Right ventricle myocardium inferior (tissue), 1 donor: ENCODE measurements at places on chromosomes 5 and 9. TPM values are rescaled to one million over a fixed set of nuclear protein-coding genes. Genes with fewer than 3 reads are reported as not detected.

DNA sequence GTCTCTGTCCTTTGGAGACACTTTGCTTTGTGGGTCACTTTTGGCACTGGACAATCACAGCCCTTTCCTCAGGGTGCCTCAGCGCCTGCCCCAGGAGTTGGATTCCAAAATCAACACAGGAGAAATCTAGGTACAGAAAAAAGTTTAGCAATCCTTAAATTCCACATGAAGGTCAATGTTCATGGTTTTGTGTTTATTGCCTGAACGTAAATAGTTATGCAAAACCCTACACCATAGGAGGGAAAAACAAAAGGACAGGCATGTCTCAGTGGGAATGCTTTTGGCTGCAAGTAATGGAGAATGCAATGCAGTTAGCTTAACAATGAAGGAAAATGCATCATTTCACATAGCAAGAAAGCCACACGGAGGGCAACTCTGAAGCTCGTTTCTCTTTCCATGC is 6.5 kb upstream of the HMCN2 start:
- DNase-seq: no peak

- no peak for DNase-seq
These were observed 54.0 kb downstream of the DOCK8 start for GRCh38 chr9:268616-269015.

GRCh38 chr9:7665874-7666273 is 133.7 kb downstream of the DMAC1 start:
- no peak for DNase-seq

- no peak for DNase-seq
These were observed 820.0 kb upstream of the SEMA6A start for GRCh38 chr5:117394506-117395157.

The ELOVL7 gene
- total RNA-seq: 0.46 TPM

The DNAJB5 gene
- total RNA-seq: 66.5 TPM

The DMRT2 gene
- total RNA-seq: not detected

- no peak for DNase-seq
These were observed 114.8 kb downstream of the ZNF622 start for GRCh38 chr5:16350816-16351215.

GRCh38 chr5:4939042-4939781 is 200.9 kb upstream of the ADAMTS16 start:
- no peak for DNase-seq

DNA sequence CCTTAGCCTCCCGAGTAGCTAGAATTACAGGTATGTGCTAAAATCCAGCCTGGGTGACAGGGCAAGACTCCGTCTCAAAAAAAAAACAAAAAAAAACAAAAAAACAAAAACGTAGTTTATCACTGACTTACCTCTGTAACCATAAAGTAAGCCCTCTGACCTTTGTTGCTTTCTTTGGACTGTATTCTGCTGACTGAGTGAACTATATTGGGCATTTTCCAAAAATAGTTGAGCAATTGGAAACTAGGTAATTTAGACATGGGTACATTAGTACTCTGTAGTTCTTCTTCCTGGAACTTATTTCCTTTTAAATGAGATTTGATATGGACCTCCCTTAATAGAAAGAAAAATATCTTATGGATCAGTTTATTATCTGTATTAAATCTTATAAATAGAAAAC is 66.6 kb downstream of the ANKHD1 start:
- no peak for DNase-seq

DNA sequence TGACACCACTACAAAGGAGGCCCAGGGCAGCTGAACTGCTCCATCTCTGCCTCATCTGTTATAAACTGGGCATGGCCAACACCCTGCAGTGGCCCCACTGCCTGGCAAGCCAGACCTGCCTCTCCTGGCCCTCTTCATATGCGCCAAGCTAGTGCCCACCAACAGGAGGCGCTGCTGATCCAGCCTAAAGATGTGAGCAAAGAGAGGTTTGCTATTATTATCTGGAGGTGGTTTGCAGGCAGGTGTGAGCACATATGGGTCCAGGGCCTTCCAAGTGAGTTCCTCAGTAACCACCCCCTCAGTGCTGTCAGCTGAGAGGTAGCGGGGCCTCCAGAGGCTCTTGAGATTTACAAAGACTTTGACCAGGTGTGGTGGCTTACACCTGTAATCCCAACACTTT is 232.2 kb downstream of the SYK start:
- DNase-seq: no peak

The SHOC1 gene
- total RNA-seq: not detected

- DNase-seq: no peak
These were observed 360.5 kb upstream of the TARS1 start for GRCh38 chr5:33080287-33080686.

DNA sequence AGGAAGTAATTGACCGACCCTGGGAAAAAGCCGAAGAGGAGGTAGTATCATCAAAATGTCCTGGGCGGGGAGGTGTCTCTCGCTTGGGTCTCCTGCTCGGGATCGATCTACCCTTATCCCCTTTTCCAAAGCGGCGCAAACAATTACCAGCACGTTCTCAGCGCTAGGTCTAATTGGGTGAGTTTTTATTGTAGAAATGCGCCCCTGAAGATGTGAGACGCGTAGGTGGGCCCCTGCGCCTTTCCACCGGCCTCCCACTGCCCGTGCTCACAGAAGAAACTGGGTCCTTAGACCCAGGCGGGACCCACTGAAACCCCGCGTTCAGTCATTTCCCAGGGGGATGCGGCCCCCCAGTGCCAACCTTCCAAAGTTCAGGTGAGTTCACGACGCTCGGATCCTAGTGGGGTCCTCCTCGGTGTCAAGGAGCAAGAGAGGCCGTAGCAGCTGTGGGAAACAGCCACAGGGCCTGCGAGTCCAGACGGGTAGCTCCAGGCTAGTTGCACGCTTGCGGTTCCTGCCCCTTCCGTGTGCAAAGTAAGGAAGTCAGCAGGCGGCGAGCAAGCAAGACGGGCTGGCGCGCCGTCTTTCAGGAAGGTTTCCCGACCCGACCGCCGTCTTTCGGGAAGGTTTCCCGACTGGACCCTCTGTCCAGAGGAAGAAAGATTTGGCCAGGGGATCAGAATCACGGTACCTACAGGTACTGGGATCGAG is 1.5 kb downstream of the SMIM32 start:
- DNase-seq: no peak

GRCh38 chr9:133882849-133883755 is 109.0 kb downstream of the VAV2 start:
- DNase-seq: no peak

GRCh38 chr9:135169709-135170226 is 82.3 kb downstream of the OLFM1 start:
- no peak for DNase-seq

DNA sequence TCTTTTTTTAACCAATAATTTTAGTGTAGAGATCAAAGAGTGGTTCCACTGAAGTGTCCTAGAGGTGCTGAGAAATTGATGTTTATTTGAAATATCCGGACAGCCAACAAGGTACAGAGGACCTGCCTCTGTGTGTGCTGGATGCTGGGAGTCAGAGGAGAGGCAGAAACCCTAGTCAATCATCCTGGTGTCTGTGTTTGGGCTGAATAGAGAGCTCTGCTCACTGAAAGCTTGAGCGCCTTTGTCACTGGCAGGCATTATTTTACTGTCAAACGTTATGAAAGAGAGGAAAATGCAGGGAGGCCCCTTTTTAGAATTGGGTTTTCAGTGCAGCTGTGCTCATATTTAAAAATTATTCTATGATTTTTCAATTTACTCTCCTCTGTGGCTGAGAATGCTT is 480.3 kb upstream of the TYRP1 start:
- DNase-seq: no peak

GRCh38 chr5:91794455-91794854 is 411.3 kb upstream of the ARRDC3 start:
- DNase-seq: no peak

The ZNF622 gene
- total RNA-seq: 56.7 TPM

DNA sequence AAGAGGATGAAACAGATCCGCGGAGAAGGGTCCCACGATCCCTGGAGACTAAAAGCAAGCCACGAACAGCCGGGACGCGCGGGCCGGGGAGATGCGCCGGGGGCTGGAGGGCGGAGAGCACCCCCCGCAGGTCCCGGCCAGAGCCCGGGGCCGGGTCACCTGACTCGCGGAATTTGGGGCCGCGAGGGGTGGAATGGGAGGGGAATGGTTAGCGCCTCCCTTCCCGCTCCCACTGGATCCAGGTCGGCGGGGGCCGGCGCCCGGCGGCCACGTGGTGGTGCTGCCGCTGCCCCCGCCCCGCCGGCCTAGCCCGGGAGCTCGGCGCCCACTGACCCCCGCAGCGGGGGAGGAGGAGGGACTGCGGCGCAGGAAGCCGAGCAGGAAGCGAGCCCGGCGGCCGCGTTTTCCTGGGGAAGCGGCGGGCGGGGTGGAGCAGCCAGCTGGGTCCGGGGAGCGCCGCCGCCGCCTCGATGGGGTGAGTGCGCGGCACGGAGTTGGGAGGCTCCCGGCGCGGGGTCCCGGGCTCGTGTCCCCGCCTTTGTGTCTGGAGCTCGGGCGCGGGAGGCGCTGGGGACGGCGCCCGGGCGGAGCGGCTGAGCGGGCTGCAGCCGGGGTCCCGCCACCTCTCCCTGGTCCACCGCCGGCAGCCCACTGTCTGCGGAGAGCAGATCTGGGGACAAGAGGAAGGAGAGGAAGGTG is at the start of gene RAI14:
Gene RAI14 (plus strand): TSS at position 328 of the 699 bp plus-strand sequence. CDS start 30,592 bp downstream, outside the sequence.
- peak; percentile 77 for DNase-seq

DNA sequence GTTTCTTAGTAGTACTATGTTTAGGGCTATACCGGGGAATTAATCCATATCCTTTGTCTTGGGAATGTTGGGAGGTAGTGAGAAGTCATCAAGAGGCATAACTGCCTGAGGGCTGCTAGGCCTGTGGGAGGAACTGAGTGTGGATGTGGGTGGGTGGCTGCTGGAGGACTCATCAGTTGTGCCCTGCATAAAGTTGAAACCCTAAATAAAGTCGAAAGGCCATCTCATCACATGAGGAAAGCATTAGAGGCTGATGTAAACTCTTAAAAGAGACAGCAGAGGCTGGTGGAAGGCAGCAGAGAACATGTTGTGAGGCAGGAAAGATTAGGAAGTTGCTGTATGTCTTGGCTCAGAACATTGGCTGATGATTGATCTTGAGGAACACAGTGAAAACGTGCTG is 143.8 kb downstream of the MAST4 start:
- DNase-seq: no peak

DNA sequence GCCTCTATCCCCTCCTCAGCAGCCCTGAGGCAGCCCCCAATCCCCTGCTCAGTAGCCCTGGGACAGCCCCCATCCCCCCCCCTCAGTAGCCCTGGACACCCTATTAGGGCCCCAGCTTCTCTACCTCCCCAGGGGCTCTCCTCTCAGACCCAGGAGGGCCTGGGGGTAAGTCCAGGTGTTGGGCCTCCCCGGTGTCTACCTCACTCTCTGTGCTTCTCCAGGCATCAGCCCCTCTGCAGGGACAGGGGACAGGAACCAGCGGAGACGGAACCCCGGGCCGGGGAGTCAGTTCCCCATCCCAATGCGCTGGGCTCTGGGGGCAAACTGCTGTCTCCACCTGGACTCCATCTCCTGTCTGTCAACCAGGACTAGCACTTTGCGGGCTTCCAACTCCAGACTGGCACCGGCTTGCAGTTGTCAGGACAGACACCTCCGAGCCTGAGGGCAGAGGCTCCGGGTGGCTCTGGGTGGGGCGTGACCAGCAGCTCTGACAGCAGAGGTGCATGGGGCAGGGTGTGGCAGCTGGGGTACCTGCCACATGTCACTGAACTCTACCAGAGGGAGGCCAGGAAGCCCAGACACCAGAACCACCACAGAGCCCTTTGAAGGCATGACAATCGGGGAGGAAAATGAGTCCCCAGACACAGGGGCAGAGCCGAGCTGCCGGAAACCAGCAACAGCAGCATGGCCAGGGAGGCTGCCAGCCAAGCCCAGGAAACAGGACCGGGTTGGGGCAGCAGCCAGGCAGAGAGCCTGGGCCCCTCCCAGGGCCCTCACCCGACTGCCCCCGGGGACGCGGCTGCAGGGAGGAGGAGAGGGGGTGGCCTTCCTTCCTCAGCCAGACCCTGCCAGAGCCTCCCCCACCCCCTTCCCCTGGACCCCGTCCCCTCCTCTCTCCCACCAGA is 17.7 kb upstream of the UBAC1 start:
- no peak for DNase-seq

The CDX1 gene
- not detected for total RNA-seq

- no peak for DNase-seq
These were observed 23.0 kb downstream of the RIGI start for GRCh38 chr9:32503008-32503407.

The HEMGN gene
- total RNA-seq: 0.11 TPM

- peak; percentile 47 for DNase-seq
These were observed 3.9 kb downstream of the GRK6 start for GRCh38 chr5:177430140-177430951.

The SLC36A2 gene
- total RNA-seq: 0.60 TPM

DNA sequence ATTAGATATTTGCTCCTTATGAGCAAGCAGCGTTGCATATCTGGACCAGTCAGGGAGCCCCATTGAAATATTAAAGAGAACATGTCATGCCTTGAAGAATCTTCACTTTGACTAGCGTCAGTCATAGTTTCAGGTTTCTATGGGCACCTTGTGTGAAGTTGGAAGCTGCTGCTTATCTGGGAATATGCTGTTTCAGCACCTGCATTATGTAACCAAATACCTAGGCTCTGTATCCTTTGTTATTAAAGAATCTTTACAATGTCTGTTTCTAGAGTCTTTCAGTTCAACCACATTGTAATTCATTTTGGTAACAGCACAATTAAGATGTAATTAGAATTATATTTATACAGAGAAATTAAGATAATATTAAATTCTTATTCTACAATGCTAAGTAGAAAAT is 818.8 kb upstream of the TYRP1 start:
- no peak for DNase-seq

GRCh38 chr9:125398243-125398642 is 136.6 kb downstream of the GAPVD1 start:
- no peak for DNase-seq

DNA sequence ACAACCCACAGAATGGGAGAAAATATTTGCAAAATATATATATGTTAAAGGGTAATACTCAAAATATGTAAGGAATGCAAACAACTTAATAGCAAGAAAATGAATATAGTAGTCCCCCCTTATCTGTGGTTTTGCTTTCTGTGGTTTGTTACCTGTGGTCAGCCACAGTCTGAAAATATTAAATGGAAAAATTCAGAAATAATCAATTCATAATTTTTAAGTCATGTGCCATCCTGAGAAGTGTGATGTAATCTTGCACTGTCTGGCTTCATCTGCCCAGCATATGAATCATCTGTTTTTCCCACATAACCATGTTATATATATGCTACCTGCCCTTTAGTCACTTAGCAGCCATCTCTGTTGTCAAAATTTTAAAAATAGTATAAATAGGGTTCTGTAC is 11.7 kb downstream of the CER1 start:
- no peak for DNase-seq
